RPMI8226 (cell line): ENCODE measurements at places on chromosomes 5 and 9.

- no peak for DNase-seq
Measured at GRCh38 chr9:86828631-86829030, 118.7 kb downstream of the GAS1 start.

GRCh38 chr5:179272326-179273072 lies 72.8 kb downstream of the ADAMTS2 start:
- no peak for DNase-seq

DNA sequence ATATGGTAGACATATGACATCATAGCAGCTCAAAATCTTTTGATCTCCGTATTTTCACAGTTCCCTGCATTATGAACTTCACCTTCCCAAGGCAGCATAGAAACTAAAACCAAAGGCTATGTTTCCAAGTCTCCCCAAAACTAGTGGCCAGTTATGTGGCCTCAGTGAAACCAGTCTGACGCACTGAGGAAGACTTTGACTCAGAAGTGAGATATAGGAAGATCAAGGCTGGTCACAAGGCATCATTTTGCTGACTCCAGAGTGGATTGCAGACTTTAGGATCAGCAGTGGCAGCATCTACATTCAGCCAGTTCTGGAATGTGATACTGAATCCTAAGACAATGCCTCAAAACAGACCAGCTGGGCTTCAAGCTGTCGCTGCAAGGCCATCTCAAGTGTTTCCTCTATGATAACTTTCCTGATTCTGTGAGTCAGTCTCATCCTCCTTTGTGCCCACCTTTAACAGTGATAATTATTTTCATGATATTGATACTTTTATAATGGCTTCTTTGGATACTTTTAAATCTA lies 34.4 kb upstream of the ELL2 start:
- no peak for DNase-seq

DNA sequence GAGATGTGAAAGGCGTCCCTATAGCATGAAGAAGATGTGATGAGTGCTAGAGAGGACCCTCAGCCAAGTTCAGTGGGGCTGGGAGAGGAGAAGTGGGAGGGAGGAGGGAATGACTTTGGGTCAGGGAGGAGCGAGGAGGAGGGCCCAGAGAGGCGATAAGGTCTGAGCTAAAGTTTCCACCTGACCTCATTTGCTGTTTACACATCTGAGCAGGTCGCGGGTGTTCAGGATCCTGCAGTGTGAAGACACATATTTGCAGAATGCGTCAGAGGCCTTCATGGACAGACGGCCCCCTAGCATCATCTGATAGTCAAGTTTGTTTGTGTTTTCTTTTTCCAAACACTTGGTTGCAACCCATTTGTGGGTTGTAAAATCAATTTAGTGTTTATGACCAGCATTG lies 18.9 kb upstream of the IGFBPL1 start:
- DNase-seq, result no peak

DNA sequence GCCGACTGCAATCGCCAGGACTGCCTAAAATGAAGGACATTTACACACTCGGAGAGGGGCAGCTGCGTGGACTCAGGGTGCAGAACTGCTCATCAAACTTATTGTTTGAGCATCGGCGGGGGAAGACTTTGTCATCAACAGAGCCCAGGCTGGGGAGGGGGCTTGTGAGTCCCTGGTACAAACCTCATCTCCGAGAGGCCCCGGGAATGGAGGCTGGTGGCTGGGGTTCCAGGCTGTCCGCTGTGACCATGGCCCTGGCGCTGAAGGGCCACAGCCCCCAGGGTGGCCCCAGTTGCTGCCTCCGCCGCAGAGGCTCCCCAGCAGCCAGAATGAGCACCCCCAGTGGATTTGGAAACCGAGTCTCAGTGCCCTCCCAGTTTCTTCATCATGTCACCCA lies 46.1 kb upstream of the RNU6ATAC start:
- no peak for DNase-seq

DNA sequence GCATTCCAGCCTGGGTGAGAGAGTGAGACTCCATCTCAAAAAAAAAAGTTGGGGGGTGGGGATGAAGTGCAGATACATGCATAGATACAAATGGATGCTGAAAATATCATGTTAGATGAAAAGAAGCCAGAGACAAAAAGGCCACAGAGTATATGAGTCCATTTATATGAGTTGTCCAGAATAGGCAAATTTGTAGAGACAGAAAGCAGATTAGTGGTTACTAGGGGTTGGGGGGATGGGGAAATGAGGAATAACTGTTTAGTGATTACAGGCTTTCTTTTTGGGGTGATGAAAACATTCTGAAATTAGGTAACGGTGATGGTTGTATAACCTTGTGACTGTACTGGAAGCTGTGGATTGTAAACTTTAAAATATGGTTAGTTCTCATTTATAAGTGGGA lies 13.8 kb upstream of the LHFPL2 start:
- peak; percentile 31 for DNase-seq

DNA sequence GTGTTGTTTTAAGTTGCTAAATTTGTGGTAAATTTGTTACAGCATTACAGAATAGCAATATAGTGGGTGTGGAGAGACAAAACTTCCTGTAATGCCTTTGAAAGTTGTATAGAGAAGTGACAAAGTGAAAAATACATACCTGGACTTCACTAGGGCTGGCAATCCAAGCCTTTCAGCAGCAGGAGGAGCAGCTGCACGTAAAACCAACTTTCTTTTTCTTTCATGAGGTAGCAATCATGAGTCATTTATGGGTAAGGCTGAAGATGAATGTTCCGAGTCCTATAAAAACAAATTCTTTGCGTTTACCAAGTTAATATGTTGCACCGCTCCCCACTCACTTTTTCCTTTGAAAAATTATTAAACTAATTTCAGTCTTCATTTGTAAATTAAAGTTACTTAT lies 1138.2 kb downstream of the TAF11L14 start:
- peak; percentile 4 for DNase-seq
